ENCODE measurements at places on chromosomes 3 and 15.

DNA sequence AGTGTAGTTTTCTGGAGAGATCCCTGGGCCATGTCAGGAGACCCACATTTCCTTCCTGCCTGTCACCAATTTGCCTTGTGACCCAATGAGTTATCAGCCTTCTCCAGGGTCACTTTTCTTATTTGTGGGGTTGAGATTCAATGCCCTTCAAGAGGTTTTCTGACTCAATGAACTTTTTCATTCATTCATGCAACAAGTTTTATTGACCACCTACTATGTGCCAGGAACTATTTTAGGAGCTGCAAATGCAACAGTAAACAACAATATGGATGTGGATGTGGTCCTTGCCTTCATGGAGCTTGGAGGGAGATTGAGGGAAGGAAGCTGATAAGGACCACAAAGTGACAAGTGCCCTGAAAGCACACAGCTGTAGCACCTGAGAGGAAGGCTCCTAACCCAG, 142.8 kb downstream of the OPA1 start:
- no peak for DNase-seq

GRCh38 chr3:45306406-45307008, 80.4 kb upstream of the TMEM158 start:
- no peak for DNase-seq

DNA sequence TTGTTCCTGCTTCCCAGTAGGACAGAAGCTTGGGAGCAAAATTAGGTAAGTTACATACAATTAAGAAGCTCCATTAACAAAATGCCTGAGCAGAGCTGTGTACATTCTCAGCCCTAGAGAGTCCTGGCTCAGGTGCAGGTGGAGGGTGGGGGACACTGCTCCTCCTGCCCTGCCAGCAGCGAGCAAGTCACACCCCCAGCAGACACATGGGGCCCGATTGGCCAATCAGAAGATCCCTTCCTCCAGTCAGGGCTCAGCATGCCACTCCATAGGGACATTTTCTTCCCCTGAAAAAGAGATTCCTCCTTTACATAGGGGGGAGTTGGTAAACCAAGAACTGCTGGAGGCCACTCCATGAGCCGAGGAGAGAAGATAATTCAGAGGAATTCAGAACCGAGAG, 62.1 kb downstream of the PLXNA1 start:
- DNase-seq = no peak

GRCh38 chr3:58234516-58234931, 3.1 kb upstream of the ABHD6 start:
- no peak for DNase-seq

DNA sequence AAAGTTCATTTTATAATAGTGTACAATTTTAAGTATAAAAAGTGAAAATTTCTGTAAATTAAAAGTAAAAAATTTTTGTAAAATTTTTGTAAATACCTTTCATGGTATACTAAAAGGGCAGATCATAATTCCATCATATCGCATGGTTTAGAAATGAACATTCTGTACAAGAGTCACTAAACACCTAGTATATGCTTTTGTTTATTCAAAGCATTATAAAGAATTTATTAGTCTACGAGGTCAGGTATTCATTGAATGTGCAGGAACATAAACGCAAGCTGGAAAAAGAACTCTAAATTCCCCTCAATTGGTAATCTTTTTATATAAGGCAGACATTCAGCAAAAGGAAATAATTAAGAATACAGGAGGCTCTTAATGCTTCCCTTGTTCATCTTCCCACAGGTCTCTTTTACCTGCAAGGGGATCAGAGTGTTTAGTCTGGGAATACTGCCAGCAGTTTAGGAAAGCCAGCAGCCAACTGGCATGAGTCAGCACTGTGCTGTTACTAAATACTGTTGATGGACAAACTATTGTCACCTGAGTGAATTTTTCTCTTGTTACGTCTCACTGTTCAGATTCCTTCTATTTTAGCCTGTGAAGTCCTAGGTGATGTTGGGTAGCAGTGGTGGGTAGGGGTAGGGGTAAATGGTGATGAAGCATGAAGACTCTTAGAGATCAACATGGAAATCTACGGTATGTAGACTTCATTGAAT, 70.1 kb downstream of the UQCC5 start:
- no peak for DNase-seq

DNA sequence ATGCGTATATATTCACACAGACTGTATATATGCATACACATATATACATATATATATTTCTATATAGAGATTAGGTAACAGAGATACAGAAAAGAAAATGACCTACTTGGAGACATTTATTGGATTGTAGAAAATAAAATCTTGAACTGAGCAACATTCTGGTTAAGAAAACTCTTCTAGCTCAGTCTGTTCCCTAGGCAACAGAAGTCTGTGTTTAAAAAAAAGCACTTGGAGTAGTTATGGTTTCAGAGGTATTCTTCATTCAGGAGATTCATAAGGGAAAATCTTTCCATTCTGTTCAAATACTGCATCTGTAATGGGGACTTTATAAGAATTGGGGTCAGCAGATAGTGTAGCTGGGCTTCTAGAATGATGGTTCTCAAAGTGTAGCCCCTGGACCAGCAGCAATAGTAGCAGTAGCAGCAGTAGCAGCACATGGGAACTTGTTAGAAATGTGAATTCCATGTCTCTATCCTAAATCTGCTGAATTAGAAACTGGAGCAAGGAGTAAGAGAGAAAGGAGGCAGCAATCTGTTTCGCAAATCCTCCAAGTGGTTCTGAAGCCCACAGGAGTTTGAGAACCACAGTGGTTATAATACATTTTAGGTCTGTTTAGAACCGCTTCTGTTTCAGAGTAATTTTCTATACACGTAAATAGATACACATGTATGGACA, 112.8 kb upstream of the TMEM108 start:
- DNase-seq = no peak

GRCh38 chr3:10732292-10732691, 83.7 kb upstream of the SLC6A11 start:
- no peak for DNase-seq

DNA sequence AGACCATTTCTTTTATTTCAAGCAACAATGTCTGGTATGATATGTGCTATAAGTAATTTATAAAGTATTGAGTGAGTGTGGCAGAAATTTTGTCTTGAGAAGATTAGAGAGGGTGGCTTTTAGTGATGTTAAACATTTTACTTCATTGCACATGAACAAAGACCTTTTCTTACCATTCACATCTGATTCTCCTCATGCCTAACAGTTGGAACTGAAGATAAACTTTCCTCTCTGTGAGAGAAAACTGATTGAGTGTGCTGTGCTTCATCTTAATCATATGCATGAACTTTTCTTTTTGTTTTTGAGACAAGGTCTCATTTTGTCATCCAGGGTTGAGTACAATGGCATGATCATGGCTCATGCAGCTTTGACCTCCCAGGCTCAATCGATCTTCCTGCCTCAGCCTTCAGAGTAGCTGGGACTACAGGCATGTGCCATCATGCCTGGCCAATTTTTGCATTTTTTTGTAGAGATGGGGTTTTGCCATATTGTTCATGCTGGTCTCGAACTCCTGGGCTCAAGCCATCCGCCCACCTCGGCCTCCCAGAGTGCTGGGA, 377.7 kb upstream of the GOLIM4 start:
- no peak for DNase-seq

- DNase-seq = no peak
These were observed 2.7 kb downstream of the RPL22L1 start for GRCh38 chr3:170867143-170867937.

- DNase-seq = no peak
These were observed 20.4 kb downstream of the BTBD1 start for GRCh38 chr15:83046558-83047127.

- no peak for DNase-seq
These were observed 283.1 kb upstream of the RASGRP1 start for GRCh38 chr15:38847666-38848065.

- no peak for DNase-seq
These were observed 17.4 kb upstream of the CEMIP start for GRCh38 chr15:80761754-80762153.

- DNase-seq = no peak
These were observed 30.1 kb upstream of the SLC24A5 start for GRCh38 chr15:48090666-48091065.

GRCh38 chr3:147401421-147401820, 4.9 kb downstream of the ZIC4 start:
- no peak for DNase-seq

- DNase-seq = no peak
These were observed 377.0 kb downstream of the FEZF2 start for GRCh38 chr3:61996366-61996765.

DNA sequence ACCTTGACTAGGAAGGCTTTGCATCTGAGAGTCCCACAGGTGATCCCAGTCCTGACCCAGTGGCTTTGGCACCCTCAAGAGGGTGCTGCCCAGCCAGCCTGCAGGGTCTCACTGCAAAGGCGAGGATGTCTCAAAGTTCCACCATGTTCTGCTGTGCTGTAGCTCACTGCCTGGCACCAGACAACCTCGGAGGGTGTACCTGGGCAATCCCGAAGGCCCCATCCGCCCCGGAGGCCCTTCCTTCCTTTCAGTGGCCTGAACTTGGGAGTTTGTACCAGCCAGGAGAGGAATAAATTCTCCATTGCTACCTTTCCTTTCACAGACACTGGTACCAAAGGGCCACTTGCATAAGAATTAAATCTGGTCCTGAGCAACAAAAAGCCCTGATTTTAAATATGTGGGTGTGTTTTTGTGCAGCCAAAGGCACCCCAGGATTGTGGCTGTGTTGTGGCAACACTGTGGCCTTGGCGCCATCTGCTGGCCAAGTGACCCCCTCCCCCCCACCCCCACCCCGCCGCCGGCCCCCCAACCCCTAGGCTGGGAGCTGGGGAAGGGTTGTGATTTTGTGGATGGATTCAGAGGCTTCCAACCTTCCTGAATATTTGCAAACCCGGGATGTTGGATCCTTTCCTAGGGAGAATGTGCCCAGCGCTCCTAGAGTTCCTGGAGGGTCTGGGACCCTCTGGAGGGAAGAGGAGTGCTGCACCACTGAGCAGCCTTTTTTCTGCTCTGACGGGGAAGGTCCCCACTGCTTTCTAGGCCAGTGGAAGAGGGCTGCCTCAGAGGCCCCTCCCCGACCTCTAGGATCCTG, 9.7 kb upstream of the PTPN23 start:
- peak; percentile 4 for DNase-seq

DNA sequence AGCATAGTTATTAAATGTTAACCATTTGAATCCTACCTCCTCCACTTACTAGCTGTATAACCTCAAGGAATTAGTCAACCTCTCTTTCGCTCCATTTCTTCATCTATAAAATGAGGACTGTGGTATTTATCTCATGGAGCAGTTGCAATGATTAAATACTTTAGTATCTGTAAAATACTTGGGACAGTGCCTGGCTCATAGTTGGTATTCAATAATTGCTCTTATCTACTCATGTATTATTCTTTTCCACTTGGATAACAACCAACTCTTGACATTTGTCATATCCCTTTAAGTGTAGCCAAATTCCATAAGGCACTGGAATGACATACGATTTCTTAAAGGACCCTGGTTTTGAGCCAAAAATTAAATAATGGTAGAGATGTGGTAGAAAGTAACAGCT, 72.0 kb downstream of the FSIP1 start:
- DNase-seq = no peak

GRCh38 chr3:139280027-139280671, 63.7 kb upstream of the MRPS22 start:
- DNase-seq = no peak

DNA sequence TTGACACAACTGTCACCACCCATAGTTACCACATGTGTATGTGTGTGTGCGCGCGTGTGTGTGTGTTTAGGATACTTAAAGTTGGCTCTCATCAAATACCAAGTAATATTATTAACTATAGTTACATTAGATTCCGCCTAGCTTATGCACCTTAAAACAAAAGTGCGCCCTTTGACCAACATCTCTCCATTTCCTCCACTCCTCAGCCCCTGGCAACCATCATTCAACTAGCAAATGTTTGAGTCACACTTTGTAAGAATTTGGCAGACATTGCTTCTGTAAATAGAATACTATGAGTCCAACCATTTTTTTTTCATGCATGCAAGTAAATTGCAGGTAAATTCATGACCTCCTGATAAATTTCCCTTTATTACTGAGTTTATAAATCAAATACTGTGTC, 169.3 kb downstream of the GBE1 start:
- no peak for DNase-seq

GRCh38 chr3:60323651-60324050, 927.6 kb downstream of the FHIT start:
- no peak for DNase-seq

DNA sequence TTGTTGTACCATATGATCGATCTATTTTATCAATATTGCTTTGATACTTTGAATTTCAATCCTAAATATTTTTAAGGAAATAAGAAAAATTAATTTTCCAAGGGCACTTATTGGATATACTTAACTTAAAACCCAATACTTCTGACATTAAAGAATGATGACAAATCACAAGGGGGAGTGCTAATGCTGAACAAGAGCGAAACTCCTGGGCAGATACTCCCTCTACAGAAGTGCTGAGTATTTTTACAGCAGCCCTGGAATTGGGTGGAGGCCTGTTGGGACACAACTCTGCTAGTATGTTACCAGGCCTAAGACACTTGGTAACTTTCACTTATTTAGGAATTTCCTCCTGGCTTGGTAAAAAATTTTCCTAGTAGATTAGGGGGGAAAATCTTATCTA, 46.2 kb downstream of the DENND6A start:
- DNase-seq = no peak

GRCh38 chr3:103025880-103026279, 591.1 kb downstream of the ZPLD1 start:
- no peak for DNase-seq

DNA sequence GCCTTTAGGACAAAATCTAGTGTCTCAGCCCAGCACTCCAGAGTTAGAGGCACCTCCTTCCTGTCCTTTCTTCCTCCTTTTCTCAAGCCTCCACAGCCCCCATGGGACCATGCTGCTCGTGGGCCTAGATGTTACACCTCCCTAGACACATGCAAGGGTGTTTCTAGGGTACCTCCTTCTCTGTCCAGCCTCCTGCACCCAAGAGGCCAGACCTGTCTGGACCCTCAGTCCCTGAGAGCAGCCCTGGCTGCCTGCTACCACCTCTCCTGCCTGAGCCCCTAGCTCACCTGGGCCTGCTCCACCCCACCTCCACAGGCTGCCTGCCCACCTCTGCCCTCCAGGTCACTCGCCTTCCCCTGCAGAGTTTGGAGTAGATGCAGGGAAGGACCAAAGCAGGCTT, 5.2 kb downstream of the LOXL1 start:
- DNase-seq = no peak

- DNase-seq = no peak
These were observed 702.9 kb upstream of the NAALADL2 start for GRCh38 chr3:174156200-174156599.

GRCh38 chr3:37969596-37970100, 20.9 kb upstream of the VILL start:
- DNase-seq = no peak

Data from activated T-cell treated with anti-CD3 and anti-CD28 coated beads for 24 hours (primary cell).